ENCODE measurements at places on chromosomes 6 and 20. TPM values are rescaled to one million over a fixed set of nuclear protein-coding genes. Genes with fewer than 3 reads are reported as not detected.

Gene RCAN2
- total RNA-seq = 1.9 TPM

Gene MCHR2
- not detected for total RNA-seq

Gene NHLRC1
- not detected for total RNA-seq

Gene SLC12A5
- total RNA-seq = not detected

Gene EYA2
- 7.6 TPM for total RNA-seq

Gene ASIP
- total RNA-seq = not detected

Gene WFDC9
- total RNA-seq = not detected

Gene HDDC2
- total RNA-seq = 42.4 TPM

DNA sequence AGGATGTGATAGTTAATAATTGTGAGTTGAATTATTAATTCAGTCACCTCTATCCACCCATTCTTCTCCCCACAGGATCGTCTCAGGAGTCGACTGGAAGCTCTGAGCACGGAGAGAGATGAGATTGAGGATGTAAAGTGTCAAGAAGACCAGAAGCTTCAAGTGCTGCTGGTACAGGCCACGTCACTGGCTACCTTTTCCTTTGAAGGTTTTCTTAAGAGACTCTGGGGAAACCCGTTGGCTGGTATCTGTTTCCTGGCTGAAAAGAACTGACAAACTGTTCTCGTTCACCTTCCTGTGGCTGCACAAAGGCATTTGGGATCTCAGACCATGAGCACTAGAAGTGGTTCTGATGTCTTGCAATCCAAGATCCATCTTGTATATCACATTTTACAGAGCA, 3.8 kb downstream of the TRIM15 start:
- no peak for DNase-seq

DNA sequence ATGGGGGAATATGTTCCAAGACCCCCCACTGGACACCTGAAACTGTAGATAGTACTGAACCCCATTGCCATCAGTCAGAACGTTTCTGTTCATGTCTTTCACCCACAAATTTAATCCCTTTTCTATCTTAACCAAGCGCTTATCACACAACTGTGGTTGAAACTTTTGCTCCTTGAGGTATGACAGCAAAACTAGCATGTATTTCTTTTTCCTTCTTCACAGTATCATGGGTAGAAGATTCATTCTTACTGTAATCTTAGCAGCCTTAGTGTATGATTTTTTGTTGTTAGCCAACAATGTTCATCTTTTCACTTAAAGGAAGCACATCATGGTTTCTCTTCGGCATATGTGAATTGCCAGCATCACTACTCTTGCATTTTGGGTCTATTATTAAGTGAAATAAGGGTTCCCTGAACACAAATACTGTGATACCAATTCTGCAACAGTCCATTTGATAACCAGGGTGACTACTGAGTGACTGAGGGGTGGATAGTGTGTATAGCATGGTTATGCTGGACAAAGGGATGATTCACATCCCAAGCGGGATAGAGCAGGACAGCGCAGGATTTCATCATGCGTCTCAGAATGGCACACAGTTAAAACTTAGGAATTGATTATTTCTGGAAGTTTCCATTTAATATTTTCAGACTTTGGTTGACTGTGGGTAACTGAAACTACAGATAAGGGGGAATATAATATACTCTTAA, 41.8 kb downstream of the KCNS1 start:
- no peak for DNase-seq

DNA sequence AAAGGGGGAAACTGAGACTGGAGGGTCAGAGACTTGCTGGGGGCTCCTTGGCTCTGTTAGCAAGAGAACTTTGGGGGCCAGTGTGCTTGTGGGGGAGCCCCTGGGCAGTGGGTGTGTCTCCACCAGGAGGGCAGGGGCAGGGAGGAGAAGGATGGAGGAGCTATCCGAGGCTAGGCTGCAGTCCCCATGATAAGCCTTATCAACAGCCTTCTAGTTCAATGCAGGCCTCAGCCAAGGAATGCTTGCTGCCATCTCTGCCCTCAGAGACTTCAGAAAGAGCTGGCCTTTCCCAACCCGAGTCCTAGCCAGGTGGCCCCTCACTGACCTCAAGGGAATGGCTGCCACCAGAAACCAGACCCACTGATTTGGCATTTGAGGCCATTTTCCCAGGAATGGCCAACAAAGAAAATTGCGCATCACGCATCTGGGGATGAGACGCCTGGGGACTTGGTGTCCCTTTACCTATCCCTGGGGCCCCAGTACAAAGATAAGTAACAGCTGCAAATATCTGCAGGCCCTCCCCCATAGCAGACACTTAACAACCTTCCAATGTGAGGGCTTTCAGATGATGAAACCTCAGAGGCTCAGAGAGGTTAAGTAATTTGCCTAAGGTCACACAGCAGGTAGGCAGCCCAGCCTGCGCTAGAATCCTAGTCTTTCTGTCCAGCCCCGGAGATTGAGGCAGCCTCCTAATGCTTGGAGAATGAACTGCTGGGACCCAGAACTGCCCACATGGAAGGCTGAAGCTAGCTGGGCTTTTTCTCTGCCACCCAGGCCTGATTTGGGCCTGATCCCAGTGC, 4.9 kb downstream of the TGM2 start:
- no peak for DNase-seq

- DNase-seq = no peak
Measured at GRCh38 chr20:5061213-5061612, 58.5 kb downstream of the PCNA start.

DNA sequence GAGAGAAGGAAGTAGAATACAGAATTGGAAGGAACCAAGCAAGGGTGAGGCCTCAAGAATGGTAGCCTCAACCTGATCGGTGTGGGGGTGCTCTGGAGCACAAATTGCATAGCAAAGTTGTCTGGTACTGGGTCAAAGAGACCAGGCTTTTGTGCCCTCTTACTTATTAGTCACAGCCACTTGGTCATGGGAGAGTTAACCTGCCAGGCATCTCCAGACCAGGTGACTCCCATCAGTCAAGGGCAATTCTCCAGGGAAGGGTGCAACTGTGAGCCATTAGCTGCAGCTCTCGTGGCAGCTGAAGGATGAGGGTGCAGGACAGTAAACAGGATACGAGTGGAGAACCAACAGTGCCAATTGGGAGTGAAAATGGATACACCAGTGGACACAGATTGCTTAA, 47.7 kb upstream of the PLCB4 start:
- no peak for DNase-seq

GRCh38 chr6:127420556-127420955, 38.6 kb downstream of the KIAA0408 start:
- DNase-seq = peak; percentile 64

GRCh38 chr6:166443166-166443565, 60.4 kb upstream of the MPC1 start:
- DNase-seq = no peak

All from transverse colon (tissue), 4 donors.